ENCODE measurements at places on chromosomes 1 and 21.

GRCh38 chr1:170964506-170964905, 29.2 kb downstream of the MROH9 start:
- DNase-seq: no peak

DNA sequence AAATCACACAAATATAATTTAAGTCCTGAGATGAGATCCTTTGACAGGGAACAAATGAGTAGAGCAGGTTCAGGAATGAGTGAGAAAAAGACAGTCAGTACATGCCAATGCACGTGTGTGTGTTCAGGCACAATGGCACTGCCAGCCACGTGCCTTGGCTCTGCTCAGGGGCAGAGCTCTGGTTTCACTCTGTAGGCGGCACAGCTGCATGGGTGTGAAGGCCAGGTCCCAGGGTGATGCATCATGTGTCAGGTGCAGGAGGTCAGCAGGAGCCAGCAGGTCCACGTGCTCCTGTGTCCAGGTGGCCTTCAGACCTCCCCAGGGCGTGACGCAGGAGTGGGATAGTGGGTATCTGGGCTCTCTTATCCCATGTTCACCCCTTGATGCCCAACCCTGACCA, 386.1 kb downstream of the KCNH1 start:
- DNase-seq: no peak

DNA sequence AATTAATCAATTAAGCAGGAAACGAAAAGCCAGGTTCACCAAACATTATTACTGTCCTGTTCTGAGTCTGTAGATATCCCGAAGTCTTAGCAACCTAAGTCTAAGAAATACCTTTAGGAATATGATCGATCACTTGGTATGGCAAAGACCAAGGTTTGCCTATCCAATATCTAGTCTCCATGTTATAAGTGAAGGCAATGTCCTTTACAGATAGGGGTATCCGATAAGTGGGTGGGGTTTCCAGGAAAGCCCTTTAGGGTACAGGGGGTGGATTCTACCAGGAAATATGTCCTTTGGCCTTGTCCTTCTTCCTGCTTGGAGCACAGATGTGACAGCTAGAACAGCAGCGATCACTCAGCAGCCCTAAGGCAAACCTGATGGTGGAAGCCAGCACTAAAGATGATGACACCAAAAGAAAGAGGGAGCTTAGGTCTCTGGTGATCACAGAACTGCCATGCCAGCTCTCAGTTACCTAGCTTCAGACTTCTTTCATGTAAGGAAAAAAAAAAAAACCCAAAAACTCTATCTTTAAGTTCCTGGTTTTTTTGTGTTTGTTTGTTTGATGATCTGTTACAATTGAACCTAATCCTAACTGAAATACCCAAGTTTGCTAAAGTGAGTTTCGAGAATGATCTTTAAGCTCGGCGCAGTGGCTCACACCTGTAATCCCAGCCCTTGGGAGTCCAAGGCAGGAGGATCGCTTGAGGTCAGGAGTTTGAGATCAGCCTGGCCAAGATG, 40.8 kb downstream of the DSTYK start:
- no peak for DNase-seq

GRCh38 chr1:246417813-246418564, 89.1 kb downstream of the SMYD3 start:
- DNase-seq: no peak

DNA sequence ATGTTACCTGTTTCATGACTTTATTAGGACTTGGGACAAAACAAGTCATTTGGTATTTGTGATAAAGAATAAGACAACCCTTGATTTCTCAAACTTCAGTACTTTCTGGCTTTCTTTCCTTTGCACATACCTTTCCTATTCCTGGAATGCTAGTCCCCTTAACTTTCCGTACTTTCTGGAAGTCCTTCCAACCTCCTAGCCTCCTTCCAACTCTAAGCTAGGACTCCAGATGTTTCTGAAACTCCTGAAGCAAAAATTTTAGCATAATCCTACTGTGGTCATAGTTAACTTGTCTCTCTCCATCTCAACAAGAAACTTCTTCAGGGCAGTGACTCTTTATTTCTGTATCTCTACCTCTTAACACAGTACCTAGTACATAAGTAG, 19.8 kb upstream of the C1orf105 start:
- no peak for DNase-seq

DNA sequence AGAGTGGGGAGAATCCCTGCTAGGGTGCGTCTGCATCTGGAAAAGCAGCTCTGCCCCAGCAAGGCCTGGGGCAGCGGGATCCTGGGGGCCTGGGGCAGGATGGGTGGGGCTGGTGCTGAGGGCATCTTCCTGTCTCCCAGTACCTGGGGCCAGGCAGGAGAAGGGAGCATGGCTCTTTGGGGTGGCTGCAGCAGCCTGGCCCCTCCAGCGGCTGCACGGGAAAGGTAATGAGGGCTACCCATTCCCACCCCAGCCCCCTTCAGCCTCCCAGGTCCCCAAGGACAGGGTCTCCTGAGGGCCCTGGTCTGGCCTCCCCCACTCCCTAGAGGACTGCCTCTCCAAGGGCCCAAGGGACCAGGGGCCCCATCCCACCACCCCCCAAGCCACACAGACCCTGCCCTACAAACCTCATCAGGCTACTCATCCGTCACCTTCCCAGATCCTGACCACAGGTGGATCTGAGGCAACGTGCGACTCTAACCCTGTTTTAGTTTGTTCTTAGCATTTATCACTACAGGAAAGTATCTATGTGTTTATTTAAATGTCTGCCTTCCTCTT, 910 bp upstream of the ANKRD65 start:
- DNase-seq: peak; percentile 39

DNA sequence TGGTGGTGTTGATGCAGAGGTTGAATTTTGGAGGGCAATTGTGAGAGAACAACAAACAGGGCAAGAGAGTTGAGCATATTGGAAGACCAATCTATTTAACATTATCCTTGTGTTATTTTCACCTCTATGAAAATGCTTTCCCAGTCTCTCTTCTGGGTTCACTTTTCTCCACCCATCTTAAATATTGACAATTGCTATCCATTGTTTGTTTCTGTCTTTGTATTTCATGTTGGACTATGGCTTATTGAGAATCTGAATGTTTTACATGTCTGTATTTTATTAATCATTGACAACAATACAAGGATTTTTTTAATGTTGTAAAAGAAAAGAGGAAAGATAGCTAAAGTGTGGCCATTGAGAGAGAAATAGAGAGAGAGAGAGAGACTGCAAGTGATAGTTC, 1121.5 kb downstream of the BRINP3 start:
- no peak for DNase-seq

- no peak for DNase-seq
Observed at GRCh38 chr1:147110434-147110833, 61.8 kb downstream of the PRKAB2 start.

GRCh38 chr1:164443836-164444235, 115.1 kb upstream of the PBX1 start:
- no peak for DNase-seq

GRCh38 chr1:201609661-201610318, 70.9 kb downstream of the NAV1 start:
- no peak for DNase-seq

DNA sequence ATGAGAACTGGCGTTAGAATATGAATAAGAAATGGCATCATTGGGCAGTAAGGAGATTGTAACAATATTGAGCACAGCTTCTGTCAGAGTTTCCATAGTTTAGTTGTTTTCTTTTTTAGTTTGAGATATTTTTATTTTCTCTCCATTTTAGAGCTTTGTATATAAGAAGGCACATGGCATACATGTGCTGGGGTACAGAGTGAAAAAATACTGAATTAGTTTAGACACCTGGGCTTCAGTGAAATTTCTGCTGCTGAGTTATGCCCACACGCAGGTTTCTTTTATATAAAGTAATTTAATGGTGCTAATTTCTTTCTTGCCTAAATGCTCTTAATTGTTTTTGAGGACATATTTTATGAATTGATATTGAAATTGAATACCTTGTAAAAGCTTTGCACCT, 53.6 kb upstream of the RWDD3 start:
- no peak for DNase-seq

DNA sequence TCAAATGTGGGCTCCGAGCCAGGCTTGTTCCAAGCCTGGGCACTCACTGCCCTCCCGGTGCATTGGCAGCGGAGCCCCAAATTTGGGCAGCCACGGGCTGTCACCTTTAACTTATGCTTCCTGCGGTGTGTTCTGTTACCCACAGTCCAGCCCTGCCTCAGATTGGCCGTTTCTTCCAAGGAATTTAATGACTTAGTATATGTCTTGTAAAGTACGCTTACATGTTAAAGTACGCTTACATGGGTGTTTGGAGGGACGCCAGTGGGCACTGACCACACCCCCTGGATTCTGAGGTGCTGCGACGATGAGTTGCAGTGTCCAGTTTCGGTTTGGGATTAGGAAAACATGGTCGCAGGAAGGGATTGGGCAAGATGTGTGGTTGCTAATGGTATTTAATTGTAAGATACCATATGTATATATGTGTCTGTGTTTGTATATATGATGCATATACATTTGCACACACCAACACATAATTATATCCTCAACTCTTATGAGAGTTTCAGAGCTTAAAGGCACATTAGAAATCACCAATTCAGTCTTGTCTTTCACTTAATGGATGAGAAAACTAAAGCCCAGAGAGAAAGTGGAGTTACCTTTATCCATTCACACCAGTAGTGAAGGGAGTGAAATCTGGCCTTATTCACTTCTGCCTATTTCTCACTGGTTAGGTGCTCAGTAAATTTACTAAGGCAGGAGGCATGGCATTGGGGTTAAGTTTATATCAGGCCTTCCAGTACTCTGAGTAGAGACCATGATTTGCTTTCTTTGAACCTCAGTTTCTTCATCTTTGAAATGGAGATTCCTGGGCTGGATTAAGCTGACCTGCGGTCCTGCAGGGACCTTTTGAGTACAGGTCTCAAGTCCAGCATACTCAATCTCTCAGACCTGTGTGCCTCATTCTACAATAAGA, 1.0 kb downstream of the SMYD2 start:
- DNase-seq: no peak

- no peak for DNase-seq
Observed at GRCh38 chr1:234730475-234730769, 120.4 kb upstream of the IRF2BP2 start.

- no peak for DNase-seq
Observed at GRCh38 chr1:91732291-91733107, 153.5 kb downstream of the TGFBR3 start.

- DNase-seq: peak; percentile 71
Observed at GRCh38 chr1:54273092-54273794, 73.3 kb downstream of the MRPL37 start.

DNA sequence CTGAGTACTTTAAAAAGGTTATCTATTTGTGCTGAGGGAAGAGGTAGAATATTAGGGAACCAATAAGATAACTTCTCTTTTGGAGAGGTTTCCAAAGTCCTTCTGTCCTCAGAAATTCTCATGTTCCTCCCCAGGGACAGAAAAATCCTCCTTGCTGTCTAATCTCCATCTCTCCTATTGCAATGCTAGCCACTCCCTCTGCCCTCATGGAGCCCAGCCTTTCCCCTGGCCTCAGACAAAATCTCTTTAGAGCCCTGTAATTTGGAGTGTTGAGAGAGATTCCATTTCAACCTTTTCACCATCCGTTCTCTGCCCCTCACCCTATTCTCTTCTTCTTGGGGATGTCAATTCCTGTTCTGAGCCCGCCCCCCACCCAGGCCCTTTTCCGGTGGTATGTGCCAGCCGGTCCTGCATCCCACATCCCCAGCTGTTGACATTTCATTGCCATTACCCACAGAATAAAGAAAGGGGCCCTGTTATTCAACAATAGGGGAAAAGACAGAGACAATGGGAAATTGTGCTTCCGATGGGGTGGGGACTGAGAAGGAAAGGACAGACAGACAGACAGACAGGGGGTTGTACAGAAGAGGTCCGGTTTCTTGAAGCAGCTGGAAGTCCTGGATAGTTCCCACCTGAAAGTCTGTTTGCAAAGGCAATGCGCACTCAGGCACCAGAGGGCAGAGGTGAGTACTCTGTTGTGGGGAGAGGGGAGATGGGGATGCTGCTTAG, at the start of gene HAPLN2:
Gene HAPLN2, plus strand, starts transcription at position 563 of the 729 bp plus-strand sequence. CDS start 4,076 bp downstream, outside the sequence.
- no peak for DNase-seq

DNA sequence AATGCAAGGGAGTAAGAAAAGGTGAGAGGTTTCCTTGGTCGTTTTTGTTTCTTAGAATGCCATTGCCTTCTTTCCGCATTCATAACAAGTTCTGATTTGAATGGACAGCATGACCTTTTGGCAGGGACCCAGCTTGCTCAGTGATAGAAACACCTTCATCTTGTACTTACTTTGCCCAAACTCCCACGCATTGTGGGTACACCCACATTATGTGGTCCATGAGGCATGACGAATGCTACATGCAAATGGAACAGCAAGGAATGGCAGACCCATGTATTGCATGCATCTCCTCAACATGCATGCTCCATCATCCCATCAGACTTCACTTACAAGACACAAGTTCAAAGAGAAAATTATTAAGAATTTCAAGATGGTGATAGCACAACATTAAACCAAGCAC, 102.8 kb downstream of the CDC7 start:
- no peak for DNase-seq

DNA sequence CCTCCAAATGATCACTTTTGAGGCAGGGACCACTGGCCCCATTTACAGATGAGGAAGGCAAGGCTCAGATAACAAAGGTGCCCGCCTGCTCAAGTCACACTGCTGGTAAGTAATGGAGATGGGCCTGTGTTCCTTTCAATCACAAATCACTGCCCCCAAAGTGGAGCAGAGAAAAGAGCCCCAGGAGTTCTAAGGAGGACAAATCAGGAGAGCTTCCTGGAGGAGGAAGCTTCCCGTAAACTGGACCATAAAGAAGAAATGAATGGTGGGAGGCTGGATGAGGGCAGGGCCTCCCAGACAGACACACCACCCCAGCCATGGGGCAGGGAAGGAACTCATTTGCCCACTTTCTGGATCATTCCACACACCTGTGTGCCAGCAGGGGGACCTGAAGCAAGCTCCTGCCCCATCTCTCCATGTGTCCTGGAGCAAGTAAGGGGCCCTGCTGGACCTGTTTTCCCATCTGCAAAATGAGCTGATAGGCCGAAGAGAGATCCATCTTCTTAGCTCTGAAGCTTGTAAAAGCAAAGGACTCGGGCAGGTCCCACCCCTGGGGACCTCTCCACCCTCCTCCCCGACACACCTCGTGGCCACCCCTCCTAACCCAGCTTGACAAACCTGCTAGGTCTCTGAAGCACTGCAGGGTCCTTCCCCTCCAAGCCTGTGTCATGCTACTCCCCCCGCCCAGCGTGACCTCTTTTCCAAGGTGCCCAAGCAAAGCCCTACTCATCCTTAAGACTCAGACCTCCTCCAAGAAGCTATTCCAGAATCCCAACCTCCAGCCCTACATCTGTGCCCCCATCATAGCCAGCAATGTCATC, 5.5 kb downstream of the LAPTM5 start:
- DNase-seq: no peak

GRCh38 chr1:24098943-24099638, 12.8 kb downstream of the MYOM3 start:
- no peak for DNase-seq

DNA sequence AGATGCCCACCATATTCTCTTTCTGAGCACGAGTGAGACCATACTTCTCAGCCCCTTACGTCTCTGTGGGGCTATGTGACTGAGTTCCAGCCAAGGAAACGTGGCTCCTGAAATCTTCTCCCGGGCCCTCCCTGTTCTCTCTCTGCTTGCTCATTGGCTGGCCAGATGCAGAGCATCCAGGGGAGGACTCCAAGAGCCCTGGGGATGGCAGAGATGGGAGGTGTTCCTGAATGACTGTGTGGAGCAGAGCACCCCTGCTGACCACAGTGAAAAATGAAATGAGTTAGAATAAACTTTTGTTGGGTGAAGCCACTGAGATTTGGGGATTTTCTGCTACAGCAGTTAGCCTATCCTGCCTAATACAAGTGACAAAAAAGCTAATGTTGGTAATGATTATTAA, 23.8 kb downstream of the KIAA0040 start:
- DNase-seq: no peak

GRCh38 chr1:116382321-116382720, 9.3 kb downstream of the ATP1A1 start:
- no peak for DNase-seq
